Stimulated activated CD8-positive, alpha-beta memory T cell treated with anti-CD3 and anti-CD28 coated beads, Interleukin-4, amount 100 ng/mL, for 1 hour (primary cell): ENCODE measurements at places on chromosomes 3 and 15.

GRCh38 chr15:60795471-60795870, 316.5 kb upstream of the ICE2 start:
- DNase-seq: no peak

DNA sequence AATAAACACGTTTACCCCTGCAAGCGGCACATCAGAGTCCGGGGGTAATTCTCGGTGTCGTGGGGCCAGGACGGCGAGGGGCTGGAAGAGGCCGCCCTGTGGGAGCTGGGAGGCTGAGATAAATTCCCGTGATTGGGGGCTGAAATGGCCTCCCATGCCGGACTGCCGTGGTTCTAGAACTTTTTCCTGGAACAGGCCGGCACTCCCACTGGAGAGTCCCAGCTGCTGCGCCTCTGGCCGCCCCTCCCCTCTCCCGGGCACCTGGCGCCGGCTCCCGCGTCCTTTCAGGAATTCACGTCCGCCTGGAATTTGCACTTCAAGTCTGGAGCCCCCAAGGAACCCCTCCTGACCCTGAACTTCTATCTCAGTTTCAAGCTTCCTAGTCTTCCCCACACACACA, 10.8 kb upstream of the LRRC2 start:
- DNase-seq: no peak

GRCh38 chr15:40829115-40829514, 607 bp upstream of the PPP1R14D start:
- DNase-seq: no peak

DNA sequence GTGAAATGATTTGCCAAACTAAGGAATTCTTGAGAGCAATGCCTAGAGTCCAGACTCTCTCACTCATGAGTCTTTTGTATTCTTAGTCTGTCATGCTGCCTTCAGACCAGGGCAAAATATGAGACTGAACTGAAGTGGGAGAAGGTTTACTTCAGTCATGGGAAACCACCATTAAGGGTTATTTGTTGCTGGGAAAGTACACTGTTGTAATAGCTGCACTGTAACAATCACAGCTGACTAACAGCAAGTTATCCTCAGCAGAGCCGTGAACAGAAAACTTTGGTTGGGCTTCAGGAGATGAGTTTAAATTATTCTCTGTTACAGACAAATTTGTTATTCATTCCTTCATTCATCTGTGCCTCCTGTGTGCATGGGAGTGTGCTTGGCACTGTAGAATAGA, 258.5 kb downstream of the ROBO2 start:
- no peak for DNase-seq
